ENCODE measurements at places on chromosomes 4 and X.

DNA sequence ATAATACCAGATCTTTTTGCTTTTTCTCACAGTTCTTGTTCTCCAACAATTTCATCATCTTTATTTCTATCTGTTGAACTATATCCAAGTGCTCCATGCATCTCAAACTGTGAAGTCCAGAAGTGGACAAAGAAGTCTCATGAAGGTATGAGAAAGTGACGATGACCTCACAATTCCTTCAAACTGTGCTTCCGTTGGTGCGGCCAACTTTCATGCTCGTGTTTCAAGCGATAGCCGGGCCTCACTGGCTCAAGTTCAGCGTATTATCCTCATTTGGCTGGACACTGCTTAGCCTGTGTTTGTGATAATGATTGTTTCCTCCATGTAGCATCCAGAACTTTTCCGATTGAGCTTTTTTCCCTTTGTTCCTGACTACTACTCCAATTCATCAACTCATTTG lies 143.1 kb downstream of the PALLD start:
- DNase-seq, result no peak

DNA sequence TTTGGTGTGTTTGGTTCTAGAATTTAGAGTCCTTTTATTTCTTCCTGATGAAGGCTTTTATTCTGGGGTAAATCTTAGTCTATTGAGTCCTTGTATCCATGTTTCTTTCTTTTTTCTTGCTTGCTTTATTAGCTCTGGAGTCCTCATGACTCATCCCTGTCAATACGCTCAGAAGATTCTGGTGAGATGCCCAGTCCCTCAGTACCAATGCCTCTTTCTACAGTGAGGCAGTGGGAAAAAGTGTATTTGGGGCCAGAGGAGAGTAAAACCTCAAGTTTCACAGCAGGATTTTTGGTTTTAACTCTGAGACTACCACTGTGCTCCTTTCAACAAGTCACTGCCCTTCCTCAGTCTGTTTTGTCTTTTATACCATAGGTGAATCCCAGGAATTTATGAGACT lies 368.0 kb downstream of the GBA3 start:
- DNase-seq, result no peak

DNA sequence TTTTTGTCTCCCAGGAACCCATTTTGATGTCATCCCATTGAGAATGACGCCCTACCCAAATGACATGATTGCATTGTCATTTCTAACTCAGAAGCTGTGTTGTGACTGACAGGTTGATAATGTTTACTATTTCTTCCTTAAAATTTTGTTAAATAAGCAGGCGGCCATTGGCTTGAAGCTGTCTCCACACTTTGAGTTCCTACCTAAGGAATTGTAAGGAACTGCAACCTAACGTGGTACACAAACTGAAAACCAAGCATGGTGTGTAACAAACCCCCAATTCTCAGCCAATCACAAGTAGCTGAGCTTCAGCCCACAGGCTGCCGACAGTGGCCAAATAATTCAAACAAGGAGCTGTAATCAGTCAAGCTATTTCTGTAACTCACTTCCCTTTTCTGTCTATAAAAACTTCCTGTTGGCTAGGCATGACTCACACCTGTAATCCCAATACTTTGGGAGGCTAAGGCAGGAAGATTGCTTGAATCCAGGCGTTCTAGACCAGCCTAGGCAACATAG lies 2.9 kb upstream of the MND1 start:
- DNase-seq, result no peak

DNA sequence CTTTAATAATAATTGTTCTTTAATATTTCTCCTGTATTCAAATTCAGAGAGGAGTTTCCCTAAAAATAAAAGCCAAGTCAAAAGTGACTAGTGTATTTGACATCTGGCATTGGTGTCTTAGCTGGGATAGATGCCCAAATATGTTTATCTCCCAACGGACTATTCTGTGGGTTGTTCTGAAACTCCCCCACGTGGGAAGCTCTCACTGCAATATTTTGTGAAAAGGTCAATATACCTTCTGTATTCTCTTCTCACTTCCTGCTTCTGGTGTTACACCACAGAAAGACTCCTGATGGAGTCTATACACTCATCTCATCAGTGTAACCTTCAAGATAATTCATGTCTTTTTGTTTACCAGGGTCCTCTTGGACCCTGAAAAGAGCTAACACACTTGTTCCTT lies 2052.8 kb upstream of the TENM3 start:
- no peak for DNase-seq

DNA sequence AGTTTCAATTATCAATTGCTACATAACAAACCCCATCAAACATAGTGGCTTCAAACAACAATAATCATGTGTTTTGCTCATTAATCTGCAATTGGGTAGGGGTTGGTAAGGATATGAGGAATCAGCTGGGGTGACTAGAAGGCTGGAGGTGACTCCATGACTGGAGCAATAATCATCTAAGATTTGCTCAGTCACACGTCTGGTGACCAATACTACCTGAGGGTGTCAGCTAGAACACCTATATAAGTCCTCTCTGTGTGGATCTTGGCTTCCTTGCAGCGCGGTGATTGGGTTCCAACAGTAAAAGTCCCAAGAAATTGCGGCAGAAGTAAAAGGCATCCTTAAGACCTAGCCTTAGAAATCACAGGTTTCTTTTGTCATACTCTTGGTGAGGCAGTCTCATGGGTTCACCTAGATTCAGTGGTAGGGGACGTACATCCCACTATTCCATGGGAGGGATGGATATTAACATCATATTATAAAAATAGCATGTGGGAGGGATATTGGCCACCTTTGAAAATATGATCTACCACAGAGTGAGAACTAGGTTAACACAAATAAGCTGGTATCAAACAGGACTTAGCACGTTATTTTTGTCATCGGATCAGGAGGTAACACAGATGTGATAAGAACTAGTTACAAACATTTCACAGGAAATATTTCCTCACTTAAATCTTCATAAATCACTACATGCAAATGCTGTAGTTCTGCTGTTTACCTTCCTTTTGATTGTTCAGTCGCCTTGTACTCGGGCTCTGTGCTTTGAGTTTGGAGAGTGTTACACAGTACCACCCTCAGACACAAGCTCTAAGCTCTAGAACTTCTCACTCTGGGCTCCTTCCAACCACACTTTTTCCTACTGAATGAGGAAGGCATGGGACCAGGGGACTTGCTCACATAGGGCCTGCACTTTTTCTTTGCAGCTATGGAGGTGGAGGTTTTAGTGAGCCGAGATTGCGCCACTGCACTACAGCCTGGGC lies 78.3 kb downstream of the LARP7 start:
- DNase-seq, result no peak

GRCh38 chr4:7435471-7436061 lies 836 bp upstream of the PSAPL1 start:
- no peak for DNase-seq

DNA sequence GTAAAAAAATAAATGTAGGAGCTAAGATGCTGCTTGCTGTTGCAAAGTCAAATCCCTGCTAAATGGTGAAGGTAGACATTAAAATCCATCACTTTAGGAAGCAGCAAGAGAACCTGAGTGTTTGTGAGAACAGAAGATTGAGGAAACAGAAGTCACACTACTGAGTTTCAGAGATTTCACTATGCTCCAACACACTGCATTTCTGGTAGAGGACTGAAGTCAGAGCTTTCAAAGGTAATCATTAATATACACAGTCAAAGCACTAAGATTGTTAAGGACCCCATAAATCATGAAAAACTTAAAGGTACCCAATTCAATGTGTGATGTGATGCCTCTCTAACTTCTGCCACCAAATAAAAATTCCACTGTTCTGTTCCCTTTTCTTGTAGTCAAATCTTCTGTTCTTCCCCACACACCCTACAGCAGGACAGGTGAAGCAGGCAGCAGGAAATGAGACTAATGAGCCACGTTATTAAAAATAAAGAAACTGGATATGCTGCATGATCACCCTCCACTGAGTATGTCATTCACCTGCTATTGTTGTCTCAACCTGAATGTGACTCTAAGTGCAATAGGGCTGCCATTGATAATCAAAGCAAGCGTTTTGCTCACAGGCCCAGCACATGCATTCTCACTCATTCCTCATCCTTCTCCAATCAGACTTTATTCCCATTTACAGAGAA lies 28.9 kb upstream of the APELA start:
- DNase-seq, result no peak

- DNase-seq, result no peak
Observed at GRCh38 chr4:110510955-110511544, 35.1 kb downstream of the ENPEP start.

GRCh38 chr4:70839589-70840093 lies at the start of gene GRSF1:
TSS of gene GRSF1 (minus strand) at chr4:70839890. CDS start at chr4:70839827, 63 bp downstream.
- peak; percentile 92 for DNase-seq

DNA sequence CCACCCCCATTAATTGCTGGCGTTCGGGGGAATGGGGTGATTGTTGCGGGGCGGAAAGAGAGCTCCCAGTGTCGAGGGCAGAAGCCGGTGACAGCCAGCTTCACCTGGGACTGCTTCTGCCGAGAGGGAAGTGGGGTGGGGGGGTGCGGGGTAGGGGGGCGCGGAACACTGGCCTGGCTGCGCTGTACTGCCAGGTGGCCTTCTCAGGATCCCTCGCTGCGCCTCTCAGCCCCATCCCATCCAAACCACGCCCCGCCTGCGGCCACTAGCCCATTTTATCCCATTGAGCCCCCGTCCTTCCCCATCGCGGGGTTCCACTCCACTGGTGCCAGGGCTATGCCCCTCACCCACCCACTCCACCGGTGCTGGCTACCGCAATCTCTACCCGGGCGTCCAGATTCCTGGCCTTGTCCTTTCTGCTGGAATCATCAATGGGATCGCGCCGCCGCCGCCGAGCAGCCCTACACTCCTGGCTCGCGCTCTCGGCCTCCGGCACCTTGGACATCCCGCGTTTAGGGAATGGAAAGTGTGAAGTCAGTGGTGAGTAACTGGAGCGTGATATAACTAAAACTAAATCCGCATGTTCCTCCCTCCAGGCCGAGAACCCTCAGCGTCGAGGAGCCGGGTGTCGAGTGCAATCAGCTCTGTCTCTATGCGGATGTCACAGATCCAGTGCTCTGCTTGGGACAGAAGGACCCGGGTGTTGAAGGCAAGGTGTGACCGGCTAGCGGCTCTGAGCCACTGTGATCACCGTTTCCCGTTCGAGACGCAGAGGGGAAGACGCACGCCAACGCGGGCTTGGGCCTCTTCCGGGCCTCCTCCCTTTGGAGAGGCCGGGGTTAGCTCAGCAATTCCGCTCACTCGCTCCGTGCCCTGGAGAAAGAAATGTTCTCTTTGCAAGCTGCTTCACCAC lies 20.5 kb downstream of the NKX3-2 start:
- DNase-seq, result no peak

DNA sequence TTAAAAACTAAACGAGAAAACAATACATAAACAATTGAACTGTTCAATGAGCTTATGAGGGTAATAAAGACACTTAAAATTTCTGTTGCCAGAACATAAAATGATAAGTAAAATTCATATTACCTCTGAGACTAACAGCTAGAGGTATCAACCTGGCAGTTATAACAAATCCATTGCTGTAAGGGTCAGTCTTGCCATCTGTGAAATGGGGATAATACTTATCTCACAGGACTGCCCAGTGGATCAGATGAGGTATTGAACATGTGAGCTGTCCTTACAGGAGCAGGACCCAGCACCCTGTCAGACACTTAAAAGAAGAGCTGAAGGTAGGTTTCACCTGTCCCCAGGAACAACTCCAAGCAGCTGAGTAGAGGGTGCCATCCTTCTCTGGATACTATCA lies 2.5 kb downstream of the TCEAL3 start:
- DNase-seq, result no peak

DNA sequence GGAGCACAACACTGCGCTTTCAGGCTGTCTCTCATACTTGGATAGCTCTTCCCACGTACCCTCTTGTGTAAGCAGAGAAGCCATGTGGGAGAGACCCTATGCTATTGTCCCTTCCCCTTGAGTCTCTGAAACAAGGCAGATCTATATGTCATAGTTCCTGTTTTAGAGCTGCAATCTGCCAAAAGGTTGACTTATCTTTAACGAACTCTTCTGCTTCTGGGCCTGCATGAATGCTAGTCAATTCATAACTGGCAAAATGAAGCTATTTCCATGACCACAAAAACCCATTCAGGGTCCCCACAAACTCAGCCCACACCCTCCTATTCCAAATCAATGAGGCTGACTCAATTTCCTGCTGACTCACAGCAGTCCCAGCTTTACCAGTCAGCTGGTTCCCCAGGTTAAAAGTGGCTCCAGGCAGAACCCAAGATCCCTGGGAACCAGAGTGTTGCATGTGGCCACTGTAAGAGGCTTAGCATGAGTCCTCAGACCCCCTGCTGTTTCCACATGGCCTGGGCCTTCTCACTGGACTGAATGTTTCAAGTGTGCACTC lies 25.3 kb upstream of the SOD3 start:
- DNase-seq, result no peak

GRCh38 chr4:95267081-95267480 lies 281.7 kb downstream of the UNC5C start:
- no peak for DNase-seq

DNA sequence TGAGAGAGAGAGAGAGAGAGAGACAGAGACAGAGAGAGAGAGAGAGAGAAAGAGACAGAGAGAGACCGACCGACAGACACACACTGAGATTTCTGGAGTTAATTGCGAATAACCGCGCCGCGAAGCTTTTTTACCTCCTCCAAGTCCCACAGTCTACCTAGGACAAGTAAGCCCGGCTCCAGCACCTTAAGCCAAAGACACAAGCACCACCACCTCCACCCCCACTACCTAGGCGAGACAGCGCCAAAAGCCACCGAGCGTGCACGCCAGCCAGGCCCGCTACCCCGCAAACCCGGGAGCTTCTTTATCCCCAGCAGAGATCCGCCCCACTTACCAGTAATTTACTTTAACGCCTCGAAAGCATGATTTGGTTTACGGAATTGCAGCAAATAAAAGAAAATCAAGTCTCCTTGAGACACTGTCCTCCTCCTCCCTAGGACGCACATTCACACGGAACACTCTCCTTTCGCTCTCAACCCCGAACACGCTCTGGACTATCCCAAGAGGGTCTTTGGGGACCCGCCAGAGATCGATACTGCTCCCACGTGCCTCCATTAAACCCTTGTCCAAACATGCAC lies 649.6 kb upstream of the DIPK2B start:
- no peak for DNase-seq

DNA sequence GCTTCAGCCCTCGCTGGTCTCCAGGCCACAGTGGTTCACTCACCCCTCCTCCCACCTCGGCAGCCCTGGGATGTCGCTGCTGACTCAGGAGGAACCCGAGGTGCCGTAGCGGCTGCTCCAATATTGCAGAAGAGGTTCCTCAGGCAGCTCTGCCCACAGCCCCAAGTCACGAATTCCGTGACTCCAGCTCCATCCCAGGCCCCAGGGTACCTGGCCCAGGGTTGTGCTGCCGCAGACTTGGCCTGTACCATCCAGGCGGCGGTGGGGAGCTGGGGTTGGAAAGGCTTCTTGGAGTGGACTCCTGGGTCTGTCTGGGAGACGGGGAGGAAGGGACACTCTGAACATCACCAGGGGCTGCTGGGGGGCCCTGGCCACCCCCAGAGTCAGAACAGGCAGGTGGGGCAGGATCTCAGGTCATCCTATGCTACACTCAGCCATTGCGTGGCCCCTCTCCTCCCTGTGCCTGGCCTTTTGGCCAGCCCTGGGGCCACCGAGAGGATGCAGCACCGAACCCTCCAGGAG lies 728 bp upstream of the HGFAC start:
- no peak for DNase-seq
